ENCODE measurements at places on chromosomes 7 and 10. TPM values are rescaled to one million over a fixed set of nuclear protein-coding genes. Genes with fewer than 3 reads are reported as not detected.

Gene GTPBP4
- polyA plus RNA-seq = 45.6 TPM

Gene HMX2
- polyA plus RNA-seq = not detected

Gene TMEM184A
- polyA plus RNA-seq = not detected

Gene SLC29A3
- polyA plus RNA-seq = 2.2 TPM

Gene CWF19L1
- 14.4 TPM for polyA plus RNA-seq

Gene BAMBI
- polyA plus RNA-seq = 114 TPM

Gene IFIT1B
- polyA plus RNA-seq = not detected

Gene CEP55
- not detected for polyA plus RNA-seq

Gene CYP2C19
- 0.94 TPM for polyA plus RNA-seq

Gene NEBL
- polyA plus RNA-seq = 10.8 TPM

Gene C10orf67
- polyA plus RNA-seq = not detected

Gene PALD1
- polyA plus RNA-seq = not detected

Gene AMZ1
- polyA plus RNA-seq = 0.36 TPM

Gene AVPI1
- 5.0 TPM for polyA plus RNA-seq

Gene HILPDA
- 9.1 TPM for polyA plus RNA-seq

Gene MBLAC1
- polyA plus RNA-seq = not detected

Gene SORBS1
- polyA plus RNA-seq = 48.0 TPM

Gene BMI1
- 20.9 TPM for polyA plus RNA-seq

Gene GRM3
- polyA plus RNA-seq = 25.7 TPM

Gene C1QL3
- polyA plus RNA-seq = 4.4 TPM

Gene SPDYE5
- 0.25 TPM for polyA plus RNA-seq

Gene NRAP
- not detected for polyA plus RNA-seq

Gene TMEM273
- polyA plus RNA-seq = not detected

Gene CHCHD1
- polyA plus RNA-seq = 107 TPM

Gene PPP1R9A
- 30.8 TPM for polyA plus RNA-seq

Gene KAT6B
- 10.6 TPM for polyA plus RNA-seq

Gene LAMB1
- polyA plus RNA-seq = 42.0 TPM

Gene LIPM
- not detected for polyA plus RNA-seq

Gene C10orf105
- not detected for polyA plus RNA-seq

Gene PNLIPRP1
- polyA plus RNA-seq = not detected

Gene EN2
- polyA plus RNA-seq = 6.1 TPM

Gene PTPRZ1
- 89.8 TPM for polyA plus RNA-seq

Gene FAM53B
- polyA plus RNA-seq = 0.08 TPM

Gene RUFY2
- 30.8 TPM for polyA plus RNA-seq

Gene LIPN
- polyA plus RNA-seq = not detected

Gene GPR26
- polyA plus RNA-seq = 0.67 TPM

Gene OPALIN
- polyA plus RNA-seq = 0.50 TPM

Gene SLC18A2
- 1.1 TPM for polyA plus RNA-seq

Gene TMEM72
- polyA plus RNA-seq = 22.1 TPM

Gene FAM20C
- 10.9 TPM for polyA plus RNA-seq

Gene CHRM2
- 0.87 TPM for polyA plus RNA-seq

Gene EBLN1
- not detected for polyA plus RNA-seq

Gene ADAM12
- polyA plus RNA-seq = 1.7 TPM

Gene PAX2
- not detected for polyA plus RNA-seq

Gene ECD
- 27.6 TPM for polyA plus RNA-seq

Gene FAM131B
- 0.35 TPM for polyA plus RNA-seq

Gene PILRA
- 5.6 TPM for polyA plus RNA-seq

Gene PNLIP
- not detected for polyA plus RNA-seq

Gene SPDYE9
- 1.4 TPM for polyA plus RNA-seq

Gene CYP26C1
- not detected for polyA plus RNA-seq

Gene PDCD11
- 6.7 TPM for polyA plus RNA-seq

Gene MMD2
- polyA plus RNA-seq = 0.27 TPM

Gene OGDH
- 7.4 TPM for polyA plus RNA-seq

Gene EPHB6
- 58.4 TPM for polyA plus RNA-seq

Gene SYT15
- 0.81 TPM for polyA plus RNA-seq

Gene NPSR1
- not detected for polyA plus RNA-seq

Gene CALHM3
- polyA plus RNA-seq = not detected

Gene COL13A1
- polyA plus RNA-seq = not detected

Gene NUDCD3
- polyA plus RNA-seq = 47.2 TPM

Gene SLC13A1
- not detected for polyA plus RNA-seq
